ENCODE measurements at places on chromosomes 12 and 14.

GRCh38 chr12:101664992-101665391, 32.4 kb upstream of the CHPT1 start:
- DNase-seq, result no peak

- no peak for DNase-seq
Measured at GRCh38 chr12:119134284-119135072, 44.3 kb upstream of the HSPB8 start.

DNA sequence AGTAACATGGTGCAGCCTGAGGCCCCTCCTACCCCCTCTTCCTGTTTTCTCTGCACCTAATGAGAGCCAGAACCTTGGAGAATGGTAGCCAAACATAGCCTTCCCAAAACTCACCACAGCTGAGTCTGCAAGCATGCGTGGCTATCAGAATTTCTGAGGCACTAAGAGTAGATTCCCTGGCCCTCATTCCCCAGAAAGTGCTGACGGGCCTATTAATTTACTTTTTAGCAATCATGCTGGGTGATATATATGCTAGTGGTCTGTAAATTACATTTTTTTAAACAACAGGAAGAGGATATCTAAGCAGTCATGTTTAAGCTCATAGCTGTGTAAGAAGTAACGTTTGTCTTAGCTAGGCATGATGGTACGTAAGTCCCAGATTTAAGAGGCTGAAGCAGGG, 30.4 kb downstream of the KANSL2 start:
- DNase-seq, result no peak

DNA sequence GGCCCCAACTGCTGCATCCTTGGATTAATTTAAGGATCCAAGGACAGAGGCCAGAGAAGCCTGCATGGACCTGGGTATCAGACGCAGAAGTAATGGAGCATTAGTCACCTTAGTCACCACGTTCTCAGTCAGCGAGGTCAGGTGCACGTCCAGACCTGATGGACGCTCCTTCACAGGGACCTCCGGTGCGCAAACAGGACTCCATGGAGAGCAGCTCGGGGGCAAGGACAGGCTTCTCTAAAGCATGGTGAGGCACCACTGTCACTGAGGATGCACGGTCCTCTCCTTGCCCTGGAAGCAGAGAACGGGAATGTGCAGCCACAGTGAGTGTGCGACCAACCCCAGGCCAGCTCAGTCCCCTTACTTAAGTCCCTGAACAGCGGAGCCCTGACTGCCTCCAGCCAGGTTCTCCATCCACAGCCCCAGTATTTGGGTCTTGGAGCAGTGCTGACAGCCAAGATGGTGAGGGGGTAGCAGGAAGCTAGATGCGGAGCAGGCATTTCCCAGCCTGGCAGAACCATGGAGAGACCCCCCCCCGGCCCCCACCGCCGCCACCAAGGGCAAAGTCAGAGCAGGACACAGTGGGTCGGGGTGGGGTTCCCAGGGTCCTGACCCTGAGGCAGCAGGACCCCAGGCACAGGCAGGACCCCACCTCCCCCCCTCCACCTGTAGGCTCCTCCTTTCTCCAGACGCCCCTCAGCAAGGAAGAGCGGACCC, 253.4 kb upstream of the SFSWAP start:
- no peak for DNase-seq

- DNase-seq, result peak; percentile 78
Measured at GRCh38 chr14:89486505-89486904, 69.5 kb upstream of the FOXN3 start.

DNA sequence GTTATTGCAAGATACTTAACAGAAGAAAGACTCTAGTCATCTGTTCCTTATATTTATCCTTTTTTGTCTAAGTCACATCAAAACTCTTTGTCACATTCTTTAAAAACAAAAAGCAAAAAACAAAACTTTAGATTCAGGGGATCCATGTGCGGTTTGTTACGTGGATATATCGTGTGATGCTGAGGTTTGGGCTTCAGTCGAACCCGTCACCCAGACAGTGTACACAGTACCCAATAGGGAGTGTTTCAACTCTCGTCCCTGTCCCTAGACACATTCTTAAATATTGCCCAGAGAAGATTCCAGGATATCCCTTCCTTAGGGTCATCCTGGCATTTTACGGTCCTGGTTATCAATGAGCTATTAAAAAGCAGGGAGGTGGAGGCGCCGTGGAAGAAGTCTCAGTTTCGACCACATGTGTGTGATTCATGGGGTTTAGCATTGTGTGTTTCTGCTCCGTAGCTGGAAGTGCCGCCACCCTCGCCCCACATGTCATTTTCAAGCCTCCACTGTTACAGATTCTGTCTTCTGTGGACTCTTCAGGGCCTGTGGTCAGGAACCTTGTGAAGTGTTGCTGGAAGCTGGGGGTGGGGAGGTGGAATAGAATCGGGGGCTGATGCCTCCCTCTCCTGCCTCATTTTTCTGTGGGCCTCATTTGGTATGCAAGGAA, 19.9 kb downstream of the CCND2 start:
- no peak for DNase-seq

DNA sequence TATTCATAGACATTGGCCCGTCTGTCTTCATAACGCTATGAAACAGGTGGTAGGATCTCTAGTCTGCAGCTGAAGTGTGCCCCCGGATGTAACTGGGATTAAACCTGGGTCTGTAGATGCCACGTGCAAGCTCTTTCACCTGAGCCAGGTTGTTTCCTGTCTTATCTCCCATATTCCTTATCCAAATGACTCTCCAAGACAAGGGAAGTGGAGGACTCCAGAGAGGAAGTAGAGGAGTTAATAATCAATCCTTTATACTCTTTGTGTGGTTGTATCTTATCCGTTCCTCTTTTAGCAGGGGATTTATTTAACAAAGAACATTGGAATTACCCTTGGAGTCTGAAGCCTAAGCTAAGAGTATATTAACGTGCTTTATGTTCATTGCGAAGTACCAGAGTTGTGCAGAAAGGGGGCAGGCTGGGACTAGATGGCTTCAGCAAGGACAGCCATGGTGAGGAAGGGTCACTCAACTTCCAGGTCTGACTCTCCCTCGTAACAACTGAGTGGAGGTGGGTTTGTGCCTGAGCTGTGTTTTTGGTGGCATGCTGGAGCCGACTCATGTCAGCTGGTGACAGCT, 82.8 kb downstream of the RIN3 start:
- DNase-seq, result no peak

GRCh38 chr14:21248739-21249411, 20.4 kb downstream of the HNRNPC start:
- peak; percentile 52 for DNase-seq

DNA sequence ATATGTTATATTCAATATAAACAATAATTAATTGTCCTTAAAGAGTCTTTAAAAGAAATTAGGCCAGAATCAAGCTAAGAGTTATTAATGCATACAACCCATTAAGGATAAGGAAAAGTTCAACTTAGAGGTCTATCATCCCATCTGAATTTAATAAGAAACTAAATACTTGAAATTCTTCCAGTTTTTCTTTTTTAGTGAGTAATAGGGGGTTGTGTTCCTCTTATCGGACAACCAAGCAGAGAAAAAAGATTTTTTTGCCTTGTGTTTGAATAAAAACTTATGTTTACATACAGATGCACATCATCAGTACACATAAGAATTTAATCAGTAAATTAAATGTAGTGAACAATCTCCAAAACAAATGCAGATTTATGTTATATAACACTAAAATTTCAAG, 32.5 kb downstream of the PAWR start:
- DNase-seq, result no peak

- no peak for DNase-seq
Measured at GRCh38 chr14:69701291-69701690, 65.7 kb upstream of the SRSF5 start.

DNA sequence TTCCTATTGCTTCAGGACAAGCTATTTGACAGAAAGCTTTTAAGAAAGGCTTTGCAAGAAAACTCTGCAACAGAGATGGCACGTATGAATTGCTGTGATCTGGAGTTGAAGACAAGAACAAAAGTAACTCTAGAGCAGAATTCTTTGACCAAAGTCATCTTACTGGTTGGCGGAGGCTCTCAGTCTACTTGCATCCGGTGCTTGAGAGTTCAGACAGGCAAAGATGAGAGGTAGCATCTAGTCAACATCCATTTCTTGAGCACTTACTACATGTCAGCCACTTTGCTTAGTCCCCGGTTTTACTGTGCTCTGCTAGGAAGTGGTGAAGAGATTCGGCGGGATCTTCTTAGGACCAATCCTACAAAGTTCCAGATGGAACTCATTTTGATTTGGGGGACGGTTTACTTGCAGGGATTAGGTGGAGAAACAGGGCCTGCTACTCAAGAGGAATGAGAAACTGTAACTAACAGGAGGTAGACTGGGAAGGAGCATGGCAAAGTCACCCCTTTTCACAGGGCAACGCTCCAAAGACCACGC, 404 bp upstream of the CCDC91 start:
- DNase-seq, result peak; percentile 1

- no peak for DNase-seq
Measured at GRCh38 chr12:29232086-29232485, 83.0 kb downstream of the FAR2 start.

GRCh38 chr12:132429602-132429945, 60.4 kb upstream of the FBRSL1 start:
- no peak for DNase-seq

GRCh38 chr12:3597526-3598210, 106.7 kb downstream of the PRMT8 start:
- DNase-seq, result no peak

DNA sequence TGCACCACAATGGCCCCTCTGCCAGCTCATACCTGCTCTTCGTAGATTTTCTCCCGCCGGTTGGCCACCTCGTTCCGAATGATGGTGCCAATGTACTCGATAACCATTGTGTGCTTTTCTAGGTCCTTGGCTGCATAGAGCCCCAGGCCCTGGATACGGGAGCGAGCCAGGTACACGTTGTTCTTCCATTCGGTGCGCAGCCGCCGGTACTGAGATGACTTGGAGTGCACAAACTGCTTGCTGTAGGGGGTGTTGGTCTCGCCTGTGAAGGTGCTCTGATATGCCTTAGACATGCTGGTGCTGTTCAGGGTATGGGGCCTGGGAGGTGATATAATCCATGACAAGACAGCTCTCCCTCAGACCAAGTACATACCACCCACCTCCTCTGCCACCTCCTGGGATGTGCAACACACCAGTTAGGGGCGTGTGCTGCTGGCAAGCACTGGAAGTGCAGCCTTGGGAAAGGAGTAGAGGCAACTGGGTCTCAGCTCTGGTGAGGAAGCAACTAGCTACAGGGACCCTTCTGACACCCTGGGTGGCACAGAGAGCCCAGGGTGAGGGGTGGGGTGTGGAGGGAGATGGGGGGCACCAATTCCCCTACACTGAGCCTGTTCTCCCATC, 4.1 kb upstream of the PRKAG1 start:
- DNase-seq, result no peak

DNA sequence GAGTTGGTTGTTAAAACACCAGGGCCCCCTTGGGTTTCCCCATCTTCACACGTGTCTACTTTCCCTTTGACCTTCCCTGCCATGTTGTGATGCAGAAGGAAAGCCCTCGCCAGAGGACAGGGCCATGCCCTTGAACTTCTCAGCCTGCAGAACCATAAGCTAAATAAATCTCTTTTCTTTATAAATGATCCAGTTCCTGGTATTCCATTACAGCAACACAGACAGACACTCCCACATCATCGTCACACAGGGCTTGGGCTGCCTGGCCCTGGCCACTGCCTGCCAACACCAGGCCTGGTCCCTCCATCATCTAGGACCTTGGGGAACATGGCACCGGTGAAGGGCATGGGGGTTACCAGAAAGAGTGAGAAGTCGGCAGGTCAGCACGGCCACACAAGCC, 84.8 kb downstream of the DPF3 start:
- no peak for DNase-seq

DNA sequence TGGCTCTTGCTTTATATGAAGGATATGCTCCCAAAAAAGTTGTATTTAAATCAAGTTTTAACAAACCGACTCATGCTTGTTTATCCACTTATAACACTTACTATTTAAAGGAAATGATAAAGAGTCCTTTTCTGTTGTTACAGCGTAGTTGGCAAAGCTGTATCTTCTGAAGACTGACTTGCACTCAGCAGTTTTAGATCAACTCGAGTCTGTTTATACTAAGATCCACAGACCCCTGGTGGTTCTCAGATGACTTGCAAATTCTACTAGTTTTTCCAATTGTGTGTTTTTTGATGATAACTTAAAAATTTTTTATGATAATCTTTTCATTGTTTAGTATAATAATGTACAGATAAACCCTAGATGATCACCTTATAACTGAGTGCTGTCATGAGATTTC, 475.8 kb downstream of the RGS6 start:
- DNase-seq, result no peak

GRCh38 chr12:21451529-21451928, 14.1 kb downstream of the PYROXD1 start:
- no peak for DNase-seq

DNA sequence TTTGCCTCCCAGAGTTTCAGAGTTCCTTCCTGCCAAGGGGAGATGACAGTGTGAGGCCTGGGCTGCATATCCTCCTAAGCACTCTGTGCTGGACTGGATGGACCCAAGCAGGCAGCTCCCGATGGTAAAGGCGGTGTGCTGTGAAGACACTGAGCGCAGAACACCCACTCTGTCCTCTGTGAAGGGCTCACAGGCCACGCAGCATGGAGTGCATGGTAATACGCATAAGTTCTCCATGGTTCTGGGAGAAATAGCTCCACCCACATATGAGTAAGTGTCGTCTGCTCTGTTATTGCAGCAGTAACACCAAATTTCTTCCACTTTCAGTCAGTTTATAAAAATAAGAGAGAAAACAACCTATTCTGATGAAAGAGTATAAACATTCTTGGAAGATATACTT, 55.8 kb downstream of the TMEM30B start:
- peak; percentile 15 for DNase-seq

- peak; percentile 55 for DNase-seq
Measured at GRCh38 chr12:42186793-42187192, 42.1 kb upstream of the GXYLT1 start.

DNA sequence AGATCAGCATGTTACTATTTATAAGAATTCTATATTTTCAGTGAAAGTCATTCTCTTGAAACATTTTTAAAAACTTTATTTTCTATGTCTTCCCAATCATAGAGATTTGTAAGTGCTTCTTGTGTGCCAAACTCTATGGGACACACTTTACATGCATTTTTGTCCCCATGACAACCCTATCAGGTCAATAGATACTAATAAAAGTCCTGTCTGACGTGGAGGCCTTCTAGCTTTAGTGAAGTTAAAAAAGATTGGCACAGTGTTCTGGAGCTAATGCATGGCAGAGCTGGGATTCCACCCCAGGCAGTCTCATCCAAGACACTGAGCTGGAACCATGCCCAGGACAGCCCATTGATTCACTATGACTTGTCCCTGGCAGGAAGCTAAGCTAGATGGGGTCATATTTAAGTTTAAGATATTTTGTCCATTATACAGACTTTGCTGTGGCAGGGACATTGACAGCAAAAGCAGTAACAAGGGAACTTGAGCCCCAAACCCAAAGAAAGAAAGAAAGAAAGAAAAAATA, 28.1 kb downstream of the TTC6 start:
- DNase-seq, result no peak

GRCh38 chr12:243381-243780, 19.3 kb downstream of the SLC6A13 start:
- no peak for DNase-seq

- DNase-seq, result no peak
Measured at GRCh38 chr12:52501490-52501889, 8.4 kb upstream of the KRT6A start.
